ENCODE measurements at places on chromosomes 1 and 21. TPM values are rescaled to one million over a fixed set of nuclear protein-coding genes. Genes with fewer than 3 reads are reported as not detected.

DNA sequence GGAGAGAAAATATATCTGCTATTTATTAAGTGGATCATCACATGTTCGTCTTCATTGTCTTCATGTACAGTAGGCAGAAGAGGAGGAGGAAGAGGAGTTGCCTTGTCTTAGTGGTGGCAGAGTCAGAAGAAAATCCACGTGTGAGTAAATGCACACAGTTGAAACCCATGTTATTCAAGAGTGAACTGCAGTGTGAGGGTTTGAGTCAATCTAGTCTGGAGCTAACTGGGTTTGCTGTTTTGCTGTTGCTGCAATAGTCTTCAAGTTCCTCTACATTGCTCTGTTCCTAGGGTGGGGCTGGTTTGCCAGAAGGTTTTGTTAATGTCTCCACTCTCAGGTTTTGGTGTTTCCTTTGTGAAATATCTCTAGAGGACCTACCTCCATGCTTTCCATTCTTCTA lies 3.1 kb upstream of the CD1A start:
- no peaks in the 10 kb centered on the region for H3K4me1 ChIP-seq
- DNase-seq, result no peak
- H3K27ac ChIP-seq, result no peak overlapping the region
- no peak overlapping the region for H3K4me3 ChIP-seq
- H3K27me3 ChIP-seq, result no peaks in the 10 kb centered on the region

- H3K27me3 ChIP-seq, result no peaks in the 10 kb centered on the region
- H3K36me3 ChIP-seq, result no peaks in the 10 kb centered on the region
- no peak for DNase-seq
- no peak overlapping the region for H3K4me3 ChIP-seq
- peak overlapping the region; percentile 31 for H3K27ac ChIP-seq
- no peaks in the 10 kb centered on the region for H3K4me1 ChIP-seq
These were observed 29.4 kb downstream of the HMGB4 start for GRCh38 chr1:33893147-33893830.

- no peak overlapping the region for H3K27ac ChIP-seq
- DNase-seq, result no peak
- H3K36me3 ChIP-seq, result no peaks in the 10 kb centered on the region
These were observed 9.6 kb downstream of the UBE2J2 start for GRCh38 chr1:1264026-1264425.

- no peaks in the 10 kb centered on the region for H3K36me3 ChIP-seq
- no peaks in the 10 kb centered on the region for H3K27me3 ChIP-seq
- no peak overlapping the region for H3K27ac ChIP-seq
- DNase-seq, result no peak
- no peak overlapping the region for H3K4me3 ChIP-seq
These were observed 88.2 kb downstream of the NTPCR start for GRCh38 chr1:233038581-233038980.

DNA sequence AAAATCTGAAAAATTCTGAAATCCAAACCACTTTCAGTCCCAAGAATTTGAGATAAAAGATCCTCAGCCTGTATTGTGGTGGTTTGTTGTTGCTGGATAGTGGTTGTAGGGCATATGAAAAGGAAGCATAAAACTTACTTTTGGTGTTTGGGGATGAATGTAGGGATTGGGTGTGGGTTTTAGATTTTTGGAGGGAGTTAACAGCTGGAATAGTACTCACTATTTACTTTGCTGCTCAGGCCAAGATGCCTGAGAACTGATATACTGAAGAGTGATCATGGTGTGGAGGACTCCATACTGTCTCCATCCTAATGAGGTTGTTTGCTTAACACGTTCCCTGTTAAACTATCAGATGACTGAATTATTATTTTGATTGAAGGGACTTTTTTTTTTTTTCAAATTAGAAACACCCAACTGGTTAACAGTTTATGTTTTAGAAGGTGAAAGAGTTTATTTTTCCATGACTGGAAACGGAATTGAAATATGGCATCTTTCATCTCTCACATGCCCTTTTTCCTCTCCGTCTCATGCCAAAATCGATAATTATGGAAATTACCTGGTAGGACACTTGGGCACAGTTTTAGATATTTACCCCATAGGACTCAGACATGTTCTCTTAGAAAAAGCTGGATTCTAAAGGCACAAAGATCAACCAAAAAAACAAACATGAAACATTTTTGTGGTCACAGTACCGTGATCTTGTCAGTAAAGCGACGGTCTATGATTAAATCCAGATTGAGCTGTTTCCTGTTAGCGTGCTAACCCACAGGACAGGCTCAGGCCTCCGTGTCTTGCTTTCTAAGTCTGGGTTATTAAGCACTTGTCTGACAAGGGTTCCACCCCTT lies 37.3 kb downstream of the RGL1 start:
- DNase-seq, result peak; percentile 8
- H3K36me3 ChIP-seq, result no peaks in the 10 kb centered on the region
- H3K4me1 ChIP-seq, result peaks cover 6% of the 10 kb centered on the region
- H3K27ac ChIP-seq, result no peak overlapping the region
- H3K4me3 ChIP-seq, result no peak overlapping the region

DNA sequence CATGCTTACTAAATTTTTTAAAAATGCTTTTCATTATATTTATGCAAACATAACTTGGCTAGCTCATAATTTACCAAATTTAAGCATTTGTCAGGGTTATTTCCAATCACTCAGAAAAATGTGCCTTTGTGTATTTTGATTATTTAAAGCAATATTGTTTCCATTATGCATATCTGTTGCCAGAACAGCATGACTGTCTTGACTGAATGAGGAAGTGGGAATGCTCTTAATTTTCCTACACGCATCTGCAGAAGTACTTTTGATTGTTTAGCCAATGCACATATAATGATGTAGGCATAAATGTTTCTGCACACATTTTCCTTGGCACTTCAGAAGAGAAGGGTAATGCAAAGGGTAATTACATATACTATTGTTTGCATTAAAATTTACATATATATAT lies 92.5 kb upstream of the ADGRL2 start:
- no peak overlapping the region for H3K4me3 ChIP-seq
- no peaks in the 10 kb centered on the region for H3K36me3 ChIP-seq
- H3K4me1 ChIP-seq, result peaks cover 11% of the 10 kb centered on the region
- no peaks in the 10 kb centered on the region for H3K27me3 ChIP-seq

DNA sequence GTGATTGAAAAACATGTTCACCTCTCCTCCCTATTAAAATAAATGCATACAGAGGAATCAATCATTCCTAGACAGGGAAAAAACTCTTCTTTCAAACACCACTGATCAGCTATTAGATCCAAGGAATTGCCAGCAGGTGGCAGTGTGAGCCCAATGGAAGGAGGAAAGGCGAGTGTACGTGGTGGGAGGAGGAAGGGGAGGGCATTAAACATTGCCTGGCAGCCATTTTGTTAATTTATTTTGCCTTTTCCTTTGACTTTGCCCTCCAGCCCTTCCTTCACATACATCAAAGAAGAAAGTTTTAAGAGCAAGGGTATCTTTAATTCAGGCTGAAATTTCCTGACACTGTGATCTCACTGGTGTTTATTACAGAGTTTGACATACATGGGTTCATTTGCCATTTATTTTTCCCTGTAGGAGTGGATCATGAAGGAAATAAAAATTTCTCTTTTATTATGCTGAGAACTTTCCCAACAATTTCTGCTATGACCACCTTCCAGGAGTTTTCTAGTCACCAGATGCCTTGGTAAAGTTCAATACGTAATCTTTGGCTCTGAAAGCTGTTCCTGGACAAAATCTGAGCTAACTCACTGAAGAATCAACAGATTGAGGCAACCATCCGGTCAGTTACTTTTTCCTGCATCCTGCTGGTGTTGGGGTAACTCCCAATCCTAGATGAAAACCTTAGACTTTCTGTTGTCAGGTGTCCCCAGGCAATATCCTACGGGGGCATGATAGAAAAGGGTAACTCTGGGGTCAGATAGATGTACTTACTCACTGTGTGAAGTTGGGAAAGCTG lies 1.9 kb upstream of the GNAI3 start:
- peak overlapping the region; percentile 94 for H3K27ac ChIP-seq
- H3K36me3 ChIP-seq, result no peaks in the 10 kb centered on the region
- no peak overlapping the region for H3K4me3 ChIP-seq
- peaks cover 11% of the 10 kb centered on the region for H3K4me1 ChIP-seq

DNA sequence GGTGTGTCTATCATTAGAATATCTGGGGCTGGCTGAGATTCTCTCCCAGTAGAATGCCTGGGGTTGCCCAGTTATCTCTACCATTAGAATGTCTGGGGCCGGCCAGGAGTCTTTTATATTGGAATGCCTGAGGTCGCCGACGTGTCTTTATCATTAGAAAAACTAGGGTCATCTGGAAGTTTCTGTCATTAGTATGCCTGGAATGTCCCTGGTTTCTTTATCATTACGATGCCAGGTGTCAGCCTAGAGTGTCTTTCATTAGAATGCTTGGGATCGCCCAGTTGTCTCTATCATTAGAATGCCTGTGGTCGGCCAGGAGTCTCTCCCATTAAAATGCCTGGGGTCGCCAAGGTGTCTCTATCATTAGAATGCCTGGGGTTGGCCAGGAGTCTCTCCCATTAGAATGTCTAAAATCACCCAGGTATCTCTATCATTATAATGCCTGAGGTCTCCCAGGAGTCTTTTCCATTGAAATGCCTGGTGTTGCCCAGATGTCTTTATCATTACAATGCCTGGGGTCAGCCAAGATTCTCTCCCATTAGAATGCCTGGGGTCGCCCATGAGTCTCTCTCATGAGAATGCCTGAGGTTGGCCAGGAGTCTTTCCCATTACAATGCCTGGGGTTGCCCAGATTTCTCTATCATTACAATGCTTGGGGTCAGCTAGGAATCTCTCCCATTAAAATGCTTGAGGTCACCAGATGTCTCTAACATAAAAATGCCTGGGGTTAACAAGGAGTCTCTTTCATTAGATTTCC lies 53.2 kb downstream of the RNF187 start:
- H3K4me1 ChIP-seq, result no peaks in the 10 kb centered on the region
- H3K4me3 ChIP-seq, result no peak overlapping the region
- no peaks in the 10 kb centered on the region for H3K27me3 ChIP-seq
- no peaks in the 10 kb centered on the region for H3K36me3 ChIP-seq

DNA sequence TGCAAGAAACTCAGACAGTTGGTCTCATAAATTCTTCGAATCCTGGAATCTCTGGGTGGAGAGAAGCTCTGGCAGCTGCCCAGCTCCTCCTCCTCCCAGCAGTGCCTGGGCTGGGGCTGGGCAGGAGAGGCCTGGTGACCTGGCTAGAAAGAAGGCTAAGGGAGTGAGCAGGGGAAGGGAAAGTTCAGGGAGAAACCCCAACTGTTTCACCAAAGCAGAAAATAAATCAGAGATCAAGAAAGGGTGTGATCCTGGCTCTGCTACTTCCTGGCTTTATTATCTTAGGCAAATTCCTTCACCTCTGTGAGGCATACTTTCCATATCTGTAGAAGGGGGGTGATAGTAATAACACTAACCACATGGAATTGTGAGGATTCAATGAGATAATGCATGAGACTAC lies 8.8 kb upstream of the COL16A1 start:
- peak overlapping the region; percentile 96 for H3K27ac ChIP-seq
- H3K27me3 ChIP-seq, result no peaks in the 10 kb centered on the region

- DNase-seq, result no peak
- no peaks in the 10 kb centered on the region for H3K4me1 ChIP-seq
- no peaks in the 10 kb centered on the region for H3K27me3 ChIP-seq
- H3K27ac ChIP-seq, result no peak overlapping the region
- no peak overlapping the region for H3K4me3 ChIP-seq
These were observed 59.0 kb downstream of the SPATA46 start for GRCh38 chr1:162317621-162318020.

DNA sequence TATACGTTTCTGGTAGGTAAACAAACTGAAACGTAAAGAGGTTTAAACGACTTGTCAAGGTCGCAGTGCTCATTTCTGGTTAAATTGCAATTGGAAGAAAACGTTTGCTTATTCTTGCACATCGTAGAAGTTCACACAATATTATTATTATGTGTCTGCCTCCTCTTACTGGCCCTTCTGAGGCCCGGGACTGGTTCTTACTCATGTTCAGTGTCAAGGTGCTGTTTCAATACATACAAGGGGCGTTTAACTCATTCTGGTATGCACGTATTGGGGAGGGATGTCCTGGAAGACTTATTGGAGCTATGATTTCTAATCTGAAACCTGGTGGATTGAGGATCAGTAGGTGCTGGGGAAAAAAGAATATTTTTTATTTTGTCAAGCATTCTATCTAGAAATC lies 932 bp downstream of the RPF1 start:
- H3K27ac ChIP-seq, result no peak overlapping the region
- H3K4me3 ChIP-seq, result peak overlapping the region; percentile 57
- H3K27me3 ChIP-seq, result peaks cover 18% of the 10 kb centered on the region
- no peak for DNase-seq

- DNase-seq, result no peak
- no peaks in the 10 kb centered on the region for H3K4me1 ChIP-seq
- H3K36me3 ChIP-seq, result no peaks in the 10 kb centered on the region
These were observed 21.1 kb downstream of the HUNK start for GRCh38 chr21:31893851-31894415.

- no peaks in the 10 kb centered on the region for H3K27me3 ChIP-seq
- DNase-seq, result no peak
- peaks cover 23% of the 10 kb centered on the region for H3K4me1 ChIP-seq
- no peaks in the 10 kb centered on the region for H3K36me3 ChIP-seq
These were observed 326 bp downstream of the BRWD1 start for GRCh38 chr21:39313042-39313570.

GBP2 gene
- 255 TPM for total RNA-seq

OR2W3 gene
- total RNA-seq, result 1.00 TPM

LDLRAD2 gene
- 1.7 TPM for total RNA-seq

LIX1L gene
- 40.3 TPM for total RNA-seq

HIVEP3 gene
- total RNA-seq, result 7.7 TPM

SLC2A5 gene
- 28.4 TPM for total RNA-seq

FMO4 gene
- total RNA-seq, result 7.3 TPM

All from adrenal gland (tissue), 19 donors.